ENCODE measurements at places on chromosomes 1 and 21.

- DNase-seq = no peak
These were observed 419.4 kb upstream of the USP24 start for GRCh38 chr1:55634516-55634915.

DNA sequence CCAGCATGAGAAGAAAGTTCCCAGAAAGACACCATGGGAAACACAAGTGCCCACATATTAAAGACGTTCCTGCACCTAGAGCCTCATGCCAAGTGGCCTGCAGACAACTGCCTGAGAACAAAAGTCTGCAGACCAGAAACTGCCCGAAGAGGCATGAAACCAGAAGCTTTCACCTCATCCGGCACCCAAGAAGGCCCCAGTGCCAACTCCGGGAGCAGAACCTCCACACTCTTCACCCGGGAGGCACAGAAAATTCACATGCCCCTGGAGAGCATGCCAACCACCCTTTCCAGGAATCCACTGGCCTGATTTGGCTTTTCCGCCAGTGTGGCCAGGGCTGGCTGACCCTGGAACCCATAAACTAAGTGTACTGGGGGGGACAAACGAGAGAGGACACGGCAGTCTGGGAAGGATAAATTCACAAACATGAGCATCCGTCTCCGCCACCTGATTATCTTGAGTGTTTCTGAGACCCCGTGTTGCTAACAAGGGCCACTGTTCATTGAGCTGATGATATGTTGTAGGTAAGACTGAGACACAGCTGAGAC lies 6.8 kb downstream of the TFF2 start:
- DNase-seq = no peak

DNA sequence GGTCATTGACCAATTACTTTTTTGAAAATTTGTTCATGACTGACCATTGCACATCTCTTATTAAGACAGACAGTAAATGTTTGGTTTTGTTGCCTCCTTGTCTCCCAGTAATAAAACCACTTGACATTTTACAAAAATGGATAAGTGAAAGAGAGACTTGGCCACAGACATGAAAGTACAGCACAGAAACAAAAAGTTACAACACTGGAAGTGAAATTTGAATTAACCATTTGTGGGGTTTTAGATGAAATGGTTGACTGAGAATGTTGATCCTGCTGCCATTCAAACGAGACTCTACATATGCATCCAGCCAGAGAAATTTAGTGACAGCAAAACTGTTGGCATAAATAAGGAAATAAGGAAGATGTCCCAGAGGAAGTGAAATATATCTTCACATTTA lies 79.3 kb upstream of the B3GALT2 start:
- no peak for DNase-seq

GRCh38 chr1:33306653-33307493 lies 14.0 kb downstream of the A3GALT2 start:
- DNase-seq = no peak

DNA sequence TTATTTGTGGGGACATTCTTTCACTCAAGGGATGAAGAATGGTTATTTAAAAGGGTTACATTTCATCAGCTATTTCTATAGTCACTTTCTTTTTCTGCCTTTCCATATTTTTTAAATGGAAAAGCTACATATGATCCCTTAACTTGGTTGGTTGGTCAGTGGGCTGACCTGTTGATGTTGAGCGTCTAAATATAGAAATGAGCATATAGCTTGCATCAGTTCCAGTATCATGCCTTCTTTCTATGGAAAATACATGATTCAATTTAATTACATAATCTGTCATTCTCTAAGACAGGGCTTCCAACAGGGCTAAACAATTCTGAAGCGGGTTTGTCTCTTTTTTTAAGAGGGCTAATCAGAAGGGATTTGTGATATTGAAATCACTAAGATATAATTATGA lies 40.6 kb downstream of the TYW3 start:
- DNase-seq = no peak

DNA sequence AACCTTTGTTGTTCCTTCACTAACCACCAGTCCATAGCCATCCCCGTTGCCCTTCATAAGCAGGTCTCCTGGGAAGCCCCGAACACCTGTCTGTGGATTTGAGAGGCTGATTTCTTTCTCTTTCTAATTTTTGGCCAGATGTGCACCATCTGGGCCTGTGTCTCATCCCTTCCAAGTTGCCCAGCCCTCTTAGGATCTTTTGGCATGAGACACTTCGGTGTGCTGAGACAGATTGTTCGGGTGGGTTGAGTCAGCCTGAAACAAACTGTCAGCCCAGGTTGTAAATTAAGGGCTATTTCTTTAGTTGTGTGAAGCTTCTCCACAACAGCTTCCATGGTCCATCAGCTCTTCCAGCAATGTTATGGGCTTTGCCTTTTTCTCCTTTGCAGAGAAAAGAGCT lies 1.4 kb upstream of the DNAJC11 start:
- DNase-seq = no peak

GRCh38 chr1:9169601-9170137 lies 40.8 kb upstream of the GPR157 start:
- no peak for DNase-seq

DNA sequence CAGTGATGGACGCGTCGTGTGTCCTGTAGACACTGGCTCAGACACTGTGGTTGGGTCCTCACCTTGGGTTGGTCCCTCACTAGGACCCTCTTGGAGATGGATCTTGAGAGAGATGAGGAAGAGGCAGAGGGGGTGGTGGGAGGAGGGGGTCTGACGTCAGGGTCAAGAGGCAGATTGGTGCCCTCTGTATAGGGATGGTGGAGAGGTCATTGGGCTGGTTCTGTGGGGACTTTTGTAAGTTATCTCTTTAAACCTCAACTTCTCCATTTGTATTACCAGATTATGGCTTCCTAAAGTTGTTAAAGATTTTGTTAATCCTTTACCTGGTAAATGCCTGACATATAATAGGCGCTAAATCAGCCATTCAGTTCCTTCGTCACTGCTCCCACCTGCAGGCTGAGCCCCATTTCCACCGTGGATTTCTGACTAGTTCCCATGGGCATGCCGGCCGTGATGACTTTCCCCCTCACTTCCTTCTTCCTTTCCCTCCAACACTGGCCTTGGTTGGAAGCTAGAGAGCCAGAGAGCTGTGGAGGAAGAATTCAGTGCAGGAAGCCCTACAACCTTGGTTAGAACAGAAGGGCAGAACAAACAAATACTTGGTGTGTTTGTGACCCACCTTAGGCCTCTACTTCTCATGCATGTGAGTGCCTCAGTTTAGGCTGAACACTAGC lies 8.6 kb downstream of the H6PD start:
- no peak for DNase-seq

DNA sequence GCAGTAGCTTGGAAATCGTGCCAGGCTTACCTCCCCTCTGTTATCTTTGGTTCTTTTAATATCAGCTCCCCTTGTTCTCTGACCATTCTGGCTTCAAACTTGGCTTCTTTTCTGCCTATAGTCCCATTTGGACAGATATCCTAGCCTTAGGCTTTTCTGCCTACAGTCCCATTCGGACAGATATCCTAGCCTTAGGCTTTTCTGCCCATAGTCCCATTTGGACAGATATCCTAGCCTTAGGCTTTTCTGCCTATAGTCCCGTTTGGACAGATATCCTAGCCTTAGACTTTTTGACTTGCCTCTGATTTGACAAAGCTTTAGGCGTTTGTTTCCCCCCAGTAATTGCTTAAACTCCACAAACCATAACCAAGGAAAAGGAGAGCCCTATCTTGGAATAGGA lies 25.6 kb downstream of the CHML start:
- DNase-seq = no peak
